Suppressor macrophage treated with lipopolysaccharide for 1 hour (primary cell): ENCODE measurements at places on chromosomes 13 and 19.
A peak's percentile ranks its signal among the peaks of the same experiment; 100 is the strongest.

DNA sequence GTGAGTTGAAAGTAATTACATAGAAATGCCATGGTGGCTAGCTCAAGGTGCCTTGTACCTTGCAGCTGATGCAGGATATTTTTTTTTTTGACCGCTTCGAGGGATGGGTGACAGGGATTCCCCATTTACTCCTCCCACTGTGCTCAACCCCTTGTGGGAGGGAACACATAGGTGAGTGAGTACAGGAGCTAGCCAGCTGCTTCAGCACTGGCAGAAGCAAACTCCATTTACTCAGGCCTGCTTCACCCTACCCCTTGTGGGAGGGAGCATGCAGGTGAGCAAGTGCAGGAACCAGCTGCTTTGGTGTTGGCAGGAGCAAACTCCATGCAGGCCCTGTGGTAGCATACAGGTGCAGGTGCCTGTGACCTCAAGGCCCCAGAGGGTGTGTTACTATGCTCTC is 330.1 kb downstream of the TDRD3 start:
- no peak for DNase-seq

DNA sequence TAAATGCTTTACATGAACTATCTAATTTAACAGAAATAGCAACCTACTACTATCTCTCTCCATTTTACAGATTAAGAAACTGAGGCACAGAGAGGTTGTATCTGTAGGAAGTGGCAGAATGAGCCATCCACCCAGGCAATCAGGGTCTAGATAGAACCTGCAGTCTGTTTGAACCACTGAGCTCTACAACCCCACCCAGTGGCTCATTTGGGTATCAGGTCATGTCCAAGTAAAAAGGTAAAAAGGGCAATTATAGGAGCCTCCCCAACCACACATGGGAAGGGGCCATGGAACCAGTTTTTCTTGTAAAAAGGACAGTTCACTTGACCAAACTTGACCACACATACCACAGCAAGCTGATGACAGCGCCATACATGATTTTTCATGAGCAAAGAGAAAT is 92.9 kb upstream of the SGCG start:
- no peak for DNase-seq

- DNase-seq, result no peak
Measured at GRCh38 chr19:12695997-12696365, 450 bp downstream of the FBXW9 start.

DNA sequence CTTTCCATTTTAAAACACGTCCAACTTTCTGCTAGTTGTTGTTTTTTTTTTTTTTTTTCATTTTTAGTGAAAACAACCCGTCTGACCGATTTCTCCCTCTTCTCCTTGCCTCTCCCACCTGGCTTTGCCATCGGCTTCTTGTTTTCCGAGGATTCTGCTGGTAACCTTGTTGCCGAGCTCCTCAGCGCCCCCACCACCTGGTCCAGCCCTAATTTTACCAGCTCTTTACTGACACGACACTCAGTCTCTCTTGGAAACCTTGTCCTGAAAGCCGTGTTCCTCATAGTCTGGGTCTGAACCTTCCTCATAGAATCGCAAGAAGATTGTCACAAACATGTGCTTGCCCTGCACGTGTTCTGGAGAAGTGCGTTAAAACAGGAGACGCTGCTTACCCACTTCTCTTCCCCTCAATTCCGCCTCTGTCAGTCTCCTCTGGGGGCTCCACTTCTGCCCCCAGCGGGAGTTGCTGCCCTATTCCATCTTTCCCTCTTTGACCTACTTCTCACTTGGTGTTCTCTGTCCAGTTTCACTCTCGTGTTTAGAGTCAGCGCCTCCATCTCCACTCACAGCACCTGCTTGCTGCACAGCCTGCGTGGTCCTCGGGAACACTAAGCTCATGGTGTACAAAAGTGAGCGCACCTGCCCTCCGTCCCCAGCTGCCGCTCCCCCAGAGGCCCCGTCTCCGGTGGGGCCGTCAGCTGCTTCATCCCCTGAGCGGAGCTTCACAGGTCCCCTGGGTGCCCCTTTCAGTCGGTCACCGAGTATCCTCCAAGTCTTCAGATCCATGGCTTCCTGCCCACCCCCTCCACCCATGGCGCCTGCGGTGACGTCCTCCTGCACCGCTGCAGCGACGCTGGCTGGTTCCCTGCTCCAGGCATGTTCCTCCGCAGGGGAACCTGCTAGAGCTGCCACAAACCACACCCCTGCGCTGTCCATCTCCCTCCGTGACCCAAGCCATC is 65.1 kb downstream of the TM9SF2 start:
- DNase-seq, result no peak

- DNase-seq, result peak; percentile 27
Measured at GRCh38 chr19:14979476-14980255, at the start of gene SLC1A6. TSS of gene SLC1A6 (minus strand) at chr19:14979864. CDS start at chr19:14972910, 6,954 bp downstream.

DNA sequence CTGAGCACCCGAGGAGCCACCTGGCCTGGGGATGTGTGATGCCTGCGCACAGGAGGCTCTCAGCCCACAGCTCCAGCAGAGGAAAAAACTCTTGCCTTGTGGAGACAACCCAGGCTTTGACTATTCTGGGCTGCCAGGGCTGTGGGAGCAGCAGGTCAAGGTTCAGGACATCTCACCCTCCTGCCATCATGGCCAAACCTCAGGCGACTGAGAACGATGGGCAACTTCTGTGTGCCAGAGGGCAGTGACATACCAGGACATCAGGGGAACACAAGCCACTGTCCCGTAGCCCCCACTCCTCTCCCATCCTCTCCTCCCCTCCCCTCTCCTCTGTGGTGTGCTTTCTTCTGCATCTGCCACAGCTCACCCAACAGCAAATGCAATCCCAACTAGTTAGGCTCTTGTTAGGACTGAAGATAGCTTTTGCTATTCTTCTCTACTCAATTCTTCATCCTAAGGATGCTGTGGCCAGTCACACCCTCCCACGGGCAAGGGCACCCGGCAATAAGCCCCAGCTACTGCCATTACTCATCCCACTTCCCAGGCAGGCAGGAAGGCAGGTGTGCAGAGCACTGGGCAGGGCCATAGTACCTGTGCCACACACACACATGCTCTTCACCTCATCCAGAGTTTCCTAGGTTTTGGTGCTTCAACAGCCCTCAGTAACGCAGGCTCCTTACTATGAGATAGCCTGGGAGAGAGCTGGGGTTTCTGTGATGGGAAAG is 16.8 kb downstream of the ELL start:
- no peak for DNase-seq

GRCh38 chr19:16258440-16258903 is 60.8 kb downstream of the AP1M1 start:
- DNase-seq, result peak; percentile 57

DNA sequence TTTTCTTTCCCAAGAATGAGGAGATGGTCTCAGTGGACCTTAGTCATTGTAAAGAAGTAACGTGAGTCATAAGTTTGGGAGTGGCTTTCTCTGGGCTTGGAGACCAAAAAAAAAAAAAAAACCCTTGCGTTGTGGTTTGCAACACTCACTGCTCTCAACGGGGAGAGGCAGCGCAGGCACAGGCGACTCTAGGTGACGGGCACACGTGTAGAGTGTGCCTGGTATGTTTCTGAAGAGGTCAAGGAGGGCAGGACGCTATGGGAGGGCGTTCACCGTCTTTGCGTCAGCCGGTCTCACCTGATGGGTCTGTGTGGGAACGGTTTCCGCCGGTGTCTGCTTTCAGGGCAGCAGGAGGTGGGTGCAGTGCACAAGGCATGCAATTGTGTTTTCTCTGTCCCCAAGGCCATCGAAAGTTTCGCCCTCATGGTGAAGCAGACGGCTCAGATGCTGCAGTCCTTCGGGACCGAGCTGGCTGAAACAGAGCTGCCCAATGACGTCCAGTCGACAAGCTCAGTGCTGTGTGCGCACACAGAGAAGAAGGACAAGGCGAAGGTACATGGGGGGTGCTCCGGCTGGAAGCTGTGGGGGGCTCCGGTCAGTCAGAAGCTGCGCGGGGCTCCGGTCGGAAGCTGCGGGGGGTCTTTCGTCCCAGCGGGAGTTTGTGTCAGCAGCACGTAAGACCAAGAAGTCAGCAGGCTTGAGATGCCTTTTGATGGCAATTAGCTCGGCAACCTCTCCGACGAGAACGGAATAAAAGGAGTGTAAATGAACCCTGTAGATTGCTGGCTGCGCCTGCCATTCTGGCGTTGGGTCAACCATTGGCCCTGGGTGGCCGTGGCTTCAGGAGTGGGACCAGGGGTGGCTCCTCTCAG is 40.8 kb upstream of the F7 start:
- no peak for DNase-seq

DNA sequence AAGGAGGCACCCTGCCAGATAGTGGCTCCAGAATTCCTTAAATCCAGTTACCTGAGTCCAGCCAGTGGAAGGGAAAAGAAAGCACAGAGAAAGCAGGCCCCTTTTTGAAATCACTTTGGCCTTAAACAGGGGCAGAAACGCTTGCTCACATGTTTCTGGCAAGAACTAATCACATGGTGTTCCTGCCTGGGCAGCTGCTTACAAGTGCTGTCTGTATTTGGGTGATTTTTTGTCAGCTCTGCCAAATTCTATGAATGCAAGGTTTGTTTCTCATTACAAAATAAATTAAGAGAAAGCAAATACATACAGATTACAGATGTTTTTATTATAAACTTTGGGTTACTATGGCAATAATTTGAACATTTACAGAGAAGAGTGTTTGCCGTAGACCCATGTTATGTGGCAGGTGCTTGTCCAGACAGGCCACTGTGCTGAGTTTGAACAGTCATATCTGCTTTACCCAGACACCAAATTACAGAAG is 1237.8 kb downstream of the SLITRK5 start:
- DNase-seq, result no peak

DNA sequence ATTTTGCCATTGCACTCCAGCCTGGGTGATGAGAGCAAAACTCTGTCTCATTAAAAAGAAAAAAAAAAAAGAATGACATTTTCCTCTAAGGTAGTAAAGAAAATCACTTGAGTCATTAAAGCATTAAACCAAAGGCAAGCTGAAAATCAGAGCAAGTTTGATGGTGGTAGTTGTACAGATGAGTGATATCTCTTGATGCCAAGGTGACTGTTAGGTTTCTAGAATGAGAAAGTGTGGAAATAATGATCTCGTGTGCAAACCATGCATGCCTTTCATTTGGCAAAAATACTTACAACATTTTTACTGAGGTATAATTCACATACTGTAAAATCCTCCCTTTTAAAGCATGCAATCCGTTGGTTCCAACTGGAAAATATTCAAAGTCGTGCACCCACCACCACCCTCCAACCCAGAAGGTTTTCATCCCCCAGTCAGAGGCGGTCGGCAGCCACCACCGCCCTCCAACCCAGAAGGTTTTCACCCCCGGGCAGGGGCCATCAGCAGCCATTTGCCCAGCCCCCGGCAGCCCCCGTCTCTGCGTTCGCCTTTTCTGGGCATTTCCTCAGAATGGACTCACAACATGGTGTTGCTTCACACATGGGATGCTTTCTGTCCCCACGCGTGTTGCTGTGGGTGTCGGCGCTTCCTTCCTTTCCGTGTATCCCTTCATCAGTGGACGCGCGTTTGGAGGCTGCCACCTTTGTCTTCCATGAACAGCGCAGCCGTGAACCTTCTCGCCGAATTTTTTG is 90.2 kb downstream of the ATP11A start:
- no peak for DNase-seq

- DNase-seq, result no peak
Measured at GRCh38 chr13:69306766-69307165, 800.9 kb upstream of the ATXN8OS start.

- DNase-seq, result no peak
Measured at GRCh38 chr13:33235564-33235963, 50.0 kb downstream of the STARD13 start.

DNA sequence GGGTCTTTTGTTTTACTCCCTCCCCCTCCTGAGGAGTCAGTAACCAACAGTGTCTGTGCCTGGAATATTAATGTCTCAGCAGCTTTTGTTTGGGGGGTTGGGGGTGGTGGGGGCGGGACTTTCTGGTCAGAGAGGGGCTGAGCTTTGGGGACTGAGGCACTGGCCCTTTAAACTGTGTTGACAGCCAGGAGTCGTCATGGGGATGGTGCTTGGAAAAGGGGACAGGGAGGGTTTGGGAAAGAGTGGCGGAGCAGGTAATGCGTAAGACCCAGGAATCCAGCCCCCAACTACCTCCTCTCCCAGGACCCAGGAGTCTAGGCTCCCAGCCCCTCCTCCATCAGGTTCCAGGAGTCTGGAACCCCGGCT is 5.2 kb downstream of the CADM4 start:
- no peak for DNase-seq

DNA sequence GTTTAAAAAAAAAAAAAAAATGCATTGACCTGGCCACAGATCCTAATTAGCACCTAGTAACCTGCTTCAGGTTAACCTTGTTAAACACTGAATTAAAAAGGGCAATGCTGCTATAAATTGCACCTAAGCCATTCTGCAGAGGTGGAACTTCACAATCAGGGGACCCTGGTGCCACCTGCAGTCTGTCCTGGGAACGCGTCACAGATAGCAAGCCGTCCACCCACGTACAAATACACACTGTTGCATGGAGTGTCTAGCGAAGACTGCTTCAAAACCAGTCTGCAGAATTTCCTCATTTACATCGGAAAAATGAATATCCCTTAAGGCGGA is 169.3 kb downstream of the COL4A1 start:
- no peak for DNase-seq

DNA sequence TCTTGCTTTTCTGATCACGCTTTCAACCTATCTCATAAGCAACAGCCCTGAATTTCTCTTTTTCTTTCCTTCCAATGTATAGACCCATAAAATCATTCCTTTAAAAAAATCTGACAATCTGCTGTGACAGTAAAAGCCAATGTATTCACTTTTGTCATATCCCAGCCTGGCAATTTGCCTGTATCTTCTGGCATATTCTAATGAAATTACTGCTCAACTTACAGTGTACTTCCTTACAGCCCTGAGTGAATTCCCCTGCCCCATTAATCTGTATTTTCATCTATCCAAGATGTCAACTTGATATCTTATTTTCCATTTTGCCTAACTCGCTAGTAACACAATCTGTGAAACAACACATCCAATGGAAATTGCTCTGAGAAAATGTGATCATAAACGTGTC is 18.0 kb upstream of the SERP2 start:
- no peak for DNase-seq

- no peak for DNase-seq
Measured at GRCh38 chr13:26987486-26988013, 184.1 kb downstream of the USP12 start.

DNA sequence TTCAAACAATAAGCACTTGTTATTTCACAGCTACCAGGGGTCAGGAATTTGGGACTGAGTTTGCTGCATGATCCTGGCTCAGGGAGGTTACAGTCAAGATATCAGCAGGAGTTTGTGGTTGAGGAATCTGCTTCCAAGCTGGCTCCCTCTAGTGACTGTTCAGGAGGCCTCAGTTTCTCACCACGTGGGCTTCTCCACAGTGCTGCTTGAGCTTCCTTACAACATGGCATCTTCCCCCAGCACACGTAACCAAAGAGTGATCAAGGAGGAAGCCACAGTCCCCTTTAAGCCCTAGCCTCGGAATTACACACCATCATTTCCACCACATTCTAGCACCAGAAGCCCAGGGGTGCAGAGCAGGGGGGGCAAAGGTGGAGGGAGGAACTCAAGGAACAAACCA is 28.8 kb downstream of the CELF5 start:
- no peak for DNase-seq
